ENCODE measurements at places on chromosomes 2 and 18.

- DNase-seq, result no peak
Observed at GRCh38 chr2:76080154-76080553, 369.4 kb upstream of the GCFC2 start.

DNA sequence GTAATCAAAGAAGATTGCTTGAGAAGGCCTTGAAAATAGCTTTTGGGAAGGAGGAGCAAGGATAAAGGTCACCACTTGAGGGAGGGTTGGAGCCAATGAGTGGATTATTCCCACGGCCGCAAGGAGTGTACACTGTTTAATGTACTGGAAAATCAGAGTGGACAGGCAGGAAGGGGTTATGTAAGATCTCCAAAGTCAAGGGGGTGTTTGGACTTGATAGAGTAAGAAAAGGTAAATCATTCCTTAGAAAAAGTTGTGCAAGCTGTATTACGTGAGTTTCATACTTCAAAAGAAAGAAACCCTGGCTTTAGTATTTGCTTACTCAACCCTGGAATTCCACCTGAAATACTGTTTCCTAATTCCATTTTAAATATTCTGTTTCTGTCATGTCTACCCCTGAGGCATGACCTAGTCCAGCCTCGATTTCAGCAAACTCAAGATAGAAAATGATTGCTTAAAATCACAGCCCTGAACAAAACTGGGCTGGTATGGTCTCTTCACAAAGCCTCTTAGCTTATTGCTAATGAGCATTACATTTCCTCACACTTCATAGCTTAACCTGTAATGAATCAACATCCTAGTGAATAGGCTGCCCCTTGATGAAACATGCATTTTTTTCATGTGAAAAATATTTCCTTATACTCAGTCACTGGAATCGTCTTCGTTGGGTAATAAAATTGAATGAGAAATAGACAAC lies 1.1 kb downstream of the MREG start:
- no peak for DNase-seq

DNA sequence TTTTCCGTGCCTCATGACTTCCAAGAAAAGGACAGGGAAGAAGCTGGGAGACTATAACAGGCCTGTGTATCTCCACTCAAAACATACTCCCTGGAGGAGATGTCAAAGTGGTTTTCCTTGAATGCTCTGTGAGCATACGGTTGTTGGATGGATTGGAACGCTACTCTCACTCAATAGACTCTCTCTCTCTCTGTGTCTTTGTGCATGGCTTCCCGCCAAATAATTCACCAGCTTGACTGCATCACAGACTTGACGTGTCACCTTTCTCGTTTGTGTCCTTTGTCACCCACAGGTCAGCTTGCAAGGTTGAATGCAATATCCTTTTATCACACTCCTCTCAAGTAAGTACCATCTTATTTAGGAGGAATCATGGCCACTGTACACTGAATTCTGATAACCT lies 156.8 kb upstream of the MAPRE2 start:
- no peak for DNase-seq

DNA sequence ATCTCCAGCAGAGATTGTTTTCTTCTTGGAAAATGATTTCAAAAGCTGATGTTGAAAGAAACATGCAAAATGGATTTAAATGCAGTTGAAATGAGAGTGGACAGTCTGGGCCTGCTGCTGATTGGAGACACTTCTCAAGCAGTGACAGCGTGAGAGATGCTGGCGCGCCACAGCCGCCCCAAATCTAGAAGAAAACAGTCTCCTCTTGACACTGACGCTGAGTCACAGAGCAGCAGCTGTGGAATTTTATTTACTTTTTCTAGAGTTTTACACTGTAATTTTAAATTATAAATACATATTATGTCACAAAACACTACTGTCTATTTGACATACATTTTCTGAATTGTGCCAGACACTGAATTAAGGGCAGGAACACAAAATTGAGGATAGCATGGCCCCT lies 121.8 kb upstream of the TMEM200C start:
- no peak for DNase-seq

- DNase-seq, result no peak
Observed at GRCh38 chr2:233692648-233693047, at the start of gene UGT1A6. Gene UGT1A6 (plus strand): TSS chr2:233692890. CDS start chr2:233693005, 115 bp downstream.
